ENCODE measurements at places on chromosomes 1 and 21.

- DNase-seq, result no peak
These were observed 3.3 kb downstream of the RAVER2 start for GRCh38 chr1:64748222-64748621.

- no peak for DNase-seq
These were observed 49.2 kb upstream of the ABCG1 start for GRCh38 chr21:42169758-42170157.

DNA sequence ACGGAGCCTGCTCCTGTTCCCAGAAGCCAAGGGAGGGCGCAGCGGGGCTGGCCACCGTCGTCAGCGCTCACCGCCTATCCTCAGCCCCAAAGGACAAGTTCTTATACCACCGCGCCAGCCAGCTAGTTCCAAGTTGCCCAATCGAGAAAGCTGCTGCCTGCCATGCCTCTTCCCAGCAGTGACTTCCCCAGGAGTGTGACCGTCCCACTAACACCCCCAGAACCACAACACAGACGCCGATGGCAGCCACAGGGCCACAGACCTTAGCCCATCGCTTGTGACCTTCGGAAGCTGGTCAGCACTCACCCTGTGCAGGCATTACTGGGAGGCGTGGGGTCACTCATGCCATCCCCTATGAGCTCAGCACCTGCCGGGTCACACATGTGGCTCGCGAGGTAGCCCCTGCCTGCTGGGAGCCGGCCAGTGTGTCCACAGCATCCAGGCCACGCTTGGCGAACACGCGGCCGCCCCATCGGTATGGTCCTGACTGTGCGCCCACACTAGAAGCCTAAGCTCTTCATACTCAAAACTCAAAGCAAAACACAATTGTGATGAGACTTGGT lies 20.1 kb downstream of the NADK start:
- no peak for DNase-seq

GRCh38 chr1:61334718-61335589 lies 252.6 kb downstream of the NFIA start:
- DNase-seq, result no peak

GRCh38 chr1:242128951-242129502 lies 130.1 kb upstream of the MAP1LC3C start:
- no peak for DNase-seq

DNA sequence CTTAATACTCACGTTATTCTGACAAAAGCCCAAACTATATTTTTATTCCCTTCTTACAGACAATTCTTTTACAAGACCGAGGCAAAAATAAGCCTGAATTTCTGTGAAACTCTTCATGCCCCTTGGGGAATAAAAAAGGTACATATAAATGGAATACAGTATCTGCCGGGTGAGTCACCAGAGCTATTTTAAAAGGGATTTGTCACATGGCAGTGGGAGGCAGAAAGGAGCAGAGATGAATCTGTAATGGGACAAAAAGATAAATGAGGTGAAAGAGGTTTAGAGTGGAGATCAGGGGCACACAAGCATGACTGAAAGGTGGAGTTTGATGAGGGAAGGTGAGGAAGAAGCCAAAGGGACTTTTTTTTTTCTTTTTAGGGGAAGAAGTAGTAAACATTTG lies 8.8 kb downstream of the XCL1 start:
- DNase-seq, result no peak

- no peak for DNase-seq
These were observed 47.8 kb upstream of the SYT6 start for GRCh38 chr1:114201486-114201885.

DNA sequence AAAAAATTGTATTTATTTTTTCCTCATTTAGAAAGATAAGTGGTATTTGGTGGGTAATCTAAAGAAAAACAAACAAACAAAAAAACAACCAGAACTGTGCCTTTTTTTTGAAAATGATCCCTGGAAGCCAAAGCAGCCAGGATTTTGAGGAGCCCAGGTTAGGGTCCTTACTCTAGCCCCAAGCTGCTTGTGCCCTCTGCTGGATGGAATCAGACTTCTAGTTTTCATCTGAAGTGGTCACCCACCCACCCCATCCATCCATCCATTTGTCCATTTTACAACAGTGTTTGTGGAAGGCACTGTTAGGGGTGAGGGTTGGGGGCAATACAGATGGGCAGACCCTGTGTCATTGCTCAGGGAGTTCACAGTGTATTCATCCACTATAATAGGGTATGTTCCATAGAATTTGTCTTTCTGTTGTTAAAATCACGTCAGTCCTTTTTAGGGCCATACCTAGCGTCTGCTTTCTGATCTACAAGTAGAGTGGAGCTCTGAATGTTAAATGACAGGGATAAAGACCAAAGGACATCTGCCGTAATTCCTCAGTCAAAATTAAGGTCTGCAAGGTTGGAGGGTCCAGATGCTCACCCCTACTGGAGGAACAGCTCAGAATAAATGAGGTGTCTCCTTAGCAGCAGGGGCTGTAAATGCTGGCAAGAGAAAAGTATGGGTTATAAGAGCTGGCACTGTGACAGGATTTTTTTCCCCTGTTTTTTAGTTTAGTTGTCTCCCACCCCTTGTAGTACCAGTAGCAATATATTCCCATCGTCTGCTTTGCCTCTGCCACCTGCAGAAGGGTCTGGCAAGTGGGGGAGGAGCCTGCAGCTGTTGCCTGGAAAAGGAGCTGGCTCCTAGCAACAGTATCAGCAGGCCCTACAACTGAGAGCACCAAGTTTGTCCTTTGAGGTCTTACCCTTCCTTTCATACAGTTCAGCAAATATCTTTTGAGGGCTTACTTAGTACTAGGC lies 3.2 kb downstream of the LRRC42 start:
- DNase-seq, result no peak

DNA sequence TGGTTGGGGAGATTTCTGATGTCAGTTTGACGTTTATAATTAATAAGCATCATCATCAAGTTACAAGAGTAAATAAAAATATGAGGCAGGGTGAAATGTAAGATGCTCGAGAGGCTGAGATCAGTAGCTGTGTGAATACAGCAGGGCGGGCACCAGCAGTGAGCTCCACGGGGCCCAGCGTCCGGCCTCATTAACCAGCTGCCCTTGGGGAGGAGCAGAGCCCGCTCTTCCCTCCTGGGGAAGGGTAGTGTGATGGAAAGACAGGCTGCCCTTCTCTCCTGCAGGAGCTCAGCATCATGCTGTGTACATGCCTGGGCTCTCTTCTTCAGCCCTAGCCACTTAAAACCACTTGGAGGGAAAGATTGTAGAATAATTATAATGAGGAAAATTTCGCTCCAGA lies 23.4 kb downstream of the PDE9A start:
- DNase-seq, result no peak

DNA sequence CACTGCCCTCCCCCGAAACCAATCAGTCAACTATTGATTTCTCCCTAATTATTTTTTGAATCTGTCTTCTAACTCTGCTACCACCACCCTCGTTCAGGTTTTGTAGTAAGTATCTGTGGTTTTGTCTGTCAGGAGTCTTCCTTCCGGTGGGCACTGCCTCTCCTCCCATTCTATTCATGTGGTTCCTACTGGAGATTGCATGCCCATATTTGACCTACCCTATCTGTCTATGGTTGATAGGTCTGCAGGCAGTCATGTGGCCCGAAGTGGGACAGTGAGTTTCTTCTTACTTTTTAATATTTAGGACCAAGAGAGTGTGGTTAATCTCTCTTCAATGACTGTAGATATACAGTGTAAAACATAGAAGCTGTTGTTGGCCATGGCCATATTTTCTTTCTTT lies 17.8 kb upstream of the MAST2 start:
- DNase-seq, result no peak

DNA sequence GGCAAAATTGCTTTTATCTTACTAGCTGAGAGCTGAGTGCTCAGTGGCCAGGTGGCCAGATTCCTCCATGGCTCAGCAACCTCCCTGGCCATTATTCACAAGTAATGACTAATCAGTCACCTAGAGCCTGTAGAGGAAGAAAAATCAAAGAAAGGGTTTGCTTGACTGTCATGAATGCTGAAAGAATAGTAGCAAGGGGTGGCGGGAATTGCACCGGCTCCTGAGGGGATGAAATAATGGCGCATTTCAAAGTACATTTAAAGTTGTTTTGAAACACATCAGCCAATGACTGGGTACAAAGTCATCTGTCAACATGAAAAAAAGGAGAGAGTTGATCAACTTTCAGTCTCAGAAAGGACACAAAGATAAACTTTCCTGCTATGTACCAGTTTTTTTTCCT lies 99.5 kb downstream of the OMA1 start:
- DNase-seq, result no peak

DNA sequence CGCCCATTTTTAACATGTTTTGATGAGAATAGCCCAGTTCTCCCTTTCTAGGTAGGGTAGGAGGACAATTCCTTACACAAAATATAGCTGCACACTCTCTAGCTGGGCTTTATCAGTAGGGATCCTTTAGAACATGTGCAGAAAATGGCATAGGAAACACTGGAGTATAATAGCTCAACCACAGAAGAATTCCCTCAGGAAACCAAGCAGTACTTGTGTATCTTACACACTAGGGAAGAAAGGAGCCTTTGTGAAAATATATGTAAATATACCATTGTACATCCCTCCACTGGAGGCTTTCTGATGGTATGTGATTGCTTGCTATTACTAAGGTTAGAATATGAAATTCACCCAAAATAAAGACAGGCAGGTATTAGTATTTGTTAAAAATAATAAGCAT lies 153.5 kb downstream of the LRRC40 start:
- DNase-seq, result no peak

- DNase-seq, result no peak
These were observed 9.6 kb downstream of the GSTM2 start for GRCh38 chr1:109677459-109677858.

- no peak for DNase-seq
These were observed 19.8 kb downstream of the SERINC2 start for GRCh38 chr1:31432592-31433395.

GRCh38 chr1:162371611-162372010 lies 5.0 kb downstream of the SPATA46 start:
- DNase-seq, result no peak

GRCh38 chr1:112794654-112795239 lies 79.6 kb upstream of the PPM1J start:
- no peak for DNase-seq

DNA sequence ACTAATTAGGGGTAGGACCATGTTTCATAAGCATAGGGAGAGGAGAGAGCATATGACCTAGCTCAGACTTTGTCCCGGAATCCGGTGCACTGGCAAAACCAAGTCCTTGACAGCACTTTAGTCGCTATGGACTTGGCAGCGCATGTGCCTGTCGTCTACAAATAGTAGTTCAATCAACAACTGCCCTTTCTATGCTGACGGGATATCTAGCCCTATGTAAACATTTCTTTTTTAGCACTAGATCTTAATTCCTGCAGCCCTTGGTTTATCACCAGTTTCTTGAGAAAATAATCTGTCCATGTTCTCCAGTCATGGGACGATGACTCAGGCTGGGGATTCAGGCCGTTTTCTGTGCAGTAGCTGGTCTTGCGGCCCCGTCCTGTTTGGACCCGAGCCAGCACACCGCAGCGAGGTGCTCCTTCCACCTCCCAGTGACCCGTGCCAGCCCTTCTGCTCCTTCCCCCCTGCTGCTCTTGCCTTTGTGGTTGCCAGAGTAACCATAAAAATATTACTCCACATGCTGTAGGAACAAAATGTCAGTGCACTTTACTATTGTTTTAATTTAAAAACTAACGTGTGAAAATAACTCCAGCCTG lies 8.6 kb upstream of the MT1HL1 start:
- no peak for DNase-seq

- no peak for DNase-seq
These were observed 3.1 kb downstream of the GNG4 start for GRCh38 chr1:235646463-235646862.

DNA sequence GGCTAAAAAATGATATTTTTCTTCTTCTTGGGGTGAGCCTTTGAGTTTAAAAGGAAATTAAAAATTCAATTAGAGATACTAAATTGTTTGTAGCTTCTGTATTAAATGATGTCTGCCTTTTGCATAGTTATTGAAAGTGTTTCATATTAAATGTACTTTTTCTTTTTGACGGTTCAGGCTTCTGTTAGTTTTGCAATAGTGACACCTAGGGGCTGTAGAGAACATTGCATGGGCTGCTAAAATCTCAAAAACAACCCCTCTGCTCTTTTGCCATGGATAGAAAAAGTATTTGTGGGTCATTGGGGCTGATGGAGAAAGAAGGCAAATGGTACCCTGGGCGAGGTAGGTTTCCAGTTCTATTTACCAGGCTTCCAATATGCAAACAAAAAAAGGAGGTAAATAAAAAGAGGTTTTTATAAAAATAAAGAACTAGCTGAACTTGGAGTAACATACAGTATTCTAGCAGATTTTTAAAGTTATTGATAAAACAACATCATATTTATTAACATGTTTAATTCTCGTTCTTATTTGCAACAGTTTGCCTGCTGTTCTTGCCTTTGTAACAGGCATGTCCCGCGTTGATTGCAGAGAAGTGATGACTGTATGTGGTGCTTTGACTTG lies 115.4 kb upstream of the HOOK1 start:
- DNase-seq, result no peak

GRCh38 chr1:8858112-8858668 lies 20.3 kb downstream of the ENO1 start:
- DNase-seq, result no peak

- no peak for DNase-seq
These were observed 162.3 kb downstream of the FMN2 start for GRCh38 chr1:240254006-240254405.

- no peak for DNase-seq
These were observed 33.7 kb downstream of the NFASC start for GRCh38 chr1:204904228-204904810.

GRCh38 chr1:107803579-107803978 lies 161.4 kb downstream of the VAV3 start:
- DNase-seq, result no peak

DNA sequence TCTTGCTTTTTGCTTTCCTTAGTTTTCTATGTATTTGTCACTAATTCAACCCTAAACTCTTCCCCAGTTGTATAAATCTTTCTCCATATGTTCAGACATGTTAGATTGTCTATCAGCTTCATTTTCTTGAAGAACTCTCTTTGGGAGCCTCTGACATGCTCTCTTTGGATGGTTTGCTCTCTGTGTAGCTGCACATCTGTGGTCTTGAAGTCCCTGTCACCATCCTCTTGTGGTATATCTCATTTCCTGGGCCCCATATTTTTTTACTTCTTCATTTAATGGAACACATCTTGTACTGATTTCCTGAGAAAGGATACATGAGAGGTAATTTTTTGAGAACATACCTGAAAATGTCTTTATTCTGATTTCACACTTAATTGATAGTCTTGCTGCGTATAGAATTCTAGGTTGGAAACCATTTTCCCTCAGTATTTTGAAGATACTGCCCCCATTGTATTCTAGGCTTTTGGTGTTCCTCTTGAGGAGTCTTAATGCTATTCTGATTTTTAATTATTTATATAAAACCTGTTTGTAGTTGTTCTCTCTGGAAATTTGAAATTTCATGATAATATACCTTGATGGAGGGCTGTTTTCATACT lies 72.6 kb downstream of the ST3GAL3 start:
- DNase-seq, result no peak
